ENCODE measurements at places on chromosomes 7 and 10.

DNA sequence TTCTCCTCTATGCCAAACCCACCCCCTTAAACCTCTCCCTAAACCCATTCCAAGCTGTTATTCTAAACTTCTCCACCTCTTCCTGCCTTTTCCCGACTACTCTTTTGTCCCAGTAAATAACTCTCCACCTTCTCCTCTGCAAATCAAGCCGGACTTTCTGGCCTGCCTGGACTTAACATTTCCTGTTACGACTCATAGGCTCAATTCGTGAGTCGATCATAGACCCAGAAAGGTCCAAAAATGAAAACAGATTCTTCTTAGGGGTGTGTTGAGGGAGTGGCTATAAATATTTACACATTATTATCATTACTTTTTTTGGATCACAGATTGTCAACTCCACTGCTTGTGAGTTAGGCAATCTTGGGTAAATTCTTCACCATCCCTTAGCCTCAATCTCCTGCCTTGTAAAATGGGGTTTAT lies 59.0 kb upstream of the HABP2 start:
- ATAC-seq: no peak

- ATAC-seq: no peak
Measured at GRCh38 chr10:70466951-70467350, 11.6 kb upstream of the PALD1 start.

GRCh38 chr7:2170576-2171521 lies 61.9 kb downstream of the MAD1L1 start:
- no peak for ATAC-seq

DNA sequence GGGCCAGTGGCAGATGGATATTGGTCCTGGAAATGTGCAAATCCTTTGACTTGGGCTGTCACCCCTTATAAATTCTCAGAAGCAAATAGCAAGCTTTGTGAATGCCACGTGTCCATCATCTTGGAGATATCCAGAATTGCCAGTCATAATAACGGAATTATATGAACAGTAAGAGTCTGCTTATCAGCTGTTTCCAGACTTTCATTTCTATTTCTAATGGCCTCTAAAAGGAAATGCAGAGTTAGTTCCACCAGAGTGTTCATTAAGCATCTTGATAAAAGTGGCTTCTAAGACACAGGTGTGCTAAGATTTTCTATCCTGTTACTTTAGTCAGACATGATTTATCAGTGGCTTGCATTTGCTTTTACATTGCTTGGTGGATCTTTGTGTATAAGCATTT lies 87.4 kb downstream of the RAMP3 start:
- no peak for ATAC-seq

DNA sequence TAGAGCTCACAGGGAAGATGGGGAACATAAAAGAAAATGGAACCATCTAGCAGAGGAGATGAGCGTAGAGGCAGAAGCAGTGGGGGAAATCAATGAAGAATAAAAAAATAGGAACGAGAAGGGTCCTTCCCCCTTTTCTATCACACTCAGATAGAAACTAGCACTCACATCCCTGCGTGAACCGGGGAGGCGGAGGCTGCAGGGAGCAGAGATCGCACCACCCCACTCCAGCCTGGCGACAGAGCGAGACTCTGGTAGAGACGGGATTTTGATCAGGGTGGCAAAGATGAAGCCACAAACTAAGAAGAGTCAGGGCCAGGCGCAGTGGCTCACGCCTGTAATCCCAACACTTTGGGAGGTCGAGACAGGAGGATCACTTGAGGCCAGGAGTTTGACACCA lies 64.7 kb upstream of the ECHDC3 start:
- ATAC-seq: no peak

DNA sequence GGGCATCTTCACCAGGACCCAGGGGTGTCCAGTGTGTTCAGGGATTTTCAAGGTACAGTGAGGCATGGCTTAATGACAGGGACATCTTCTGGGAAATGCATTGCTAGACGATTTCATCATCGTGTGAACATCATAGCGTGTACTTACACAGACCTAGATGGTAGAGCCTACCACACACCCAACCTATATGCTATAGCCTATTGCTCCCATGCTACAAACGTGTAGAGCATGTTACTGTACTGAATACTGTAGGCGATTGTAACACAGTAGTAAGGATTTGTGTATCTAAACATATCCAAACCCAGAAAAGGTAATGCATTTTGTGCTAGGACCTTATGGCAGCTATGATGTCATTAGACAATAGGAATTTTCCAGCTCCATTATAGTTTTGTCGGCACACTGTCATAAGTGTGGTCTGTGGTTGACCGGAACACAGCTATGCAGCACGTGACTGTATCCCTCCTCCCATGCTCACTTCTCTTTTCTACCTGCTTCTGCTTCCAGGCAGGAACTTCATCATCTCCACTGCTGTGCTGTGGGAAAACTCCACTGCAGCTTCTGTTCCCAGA lies 416.2 kb upstream of the NFE2L3 start:
- ATAC-seq: no peak

GRCh38 chr10:105183536-105183935 lies 542.4 kb downstream of the SORCS3 start:
- ATAC-seq: no peak

- peak; percentile 98 for ATAC-seq
Measured at GRCh38 chr10:89793649-89794254, 92.4 kb downstream of the KIF20B start.

- peak; percentile 65 for ATAC-seq
Measured at GRCh38 chr7:92375013-92375412, 72.3 kb upstream of the GATAD1 start.

DNA sequence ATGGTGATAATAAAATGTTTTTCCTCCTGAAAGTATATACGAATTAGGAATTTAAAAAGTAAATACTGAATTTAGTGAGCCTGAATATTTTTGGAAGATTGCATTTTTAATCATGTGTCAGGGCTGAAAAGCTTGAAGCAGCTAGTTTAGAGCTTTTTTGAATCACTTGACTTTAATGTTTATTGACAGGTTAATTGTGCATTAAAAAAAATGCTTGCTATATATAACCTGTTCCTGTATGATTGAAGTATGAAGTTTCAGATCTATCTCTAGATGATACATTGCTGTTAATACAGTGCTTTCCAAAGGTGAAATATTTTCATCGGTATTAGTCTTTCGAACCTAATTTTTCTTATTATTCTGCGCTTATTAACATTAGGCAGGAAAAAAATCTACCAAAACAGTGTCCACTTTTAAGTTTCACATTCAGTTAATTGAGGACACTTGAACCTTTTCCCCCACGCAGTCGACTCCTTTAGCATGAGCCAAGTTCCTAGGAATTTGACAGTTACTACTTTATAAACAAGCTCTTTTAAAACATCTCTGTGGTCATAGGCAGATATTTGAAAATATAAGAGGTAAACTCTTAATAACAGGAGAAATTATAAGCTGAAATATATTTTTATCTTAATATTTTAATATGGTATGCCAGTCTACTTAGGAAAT lies 187.1 kb downstream of the MLLT10 start:
- ATAC-seq: no peak

DNA sequence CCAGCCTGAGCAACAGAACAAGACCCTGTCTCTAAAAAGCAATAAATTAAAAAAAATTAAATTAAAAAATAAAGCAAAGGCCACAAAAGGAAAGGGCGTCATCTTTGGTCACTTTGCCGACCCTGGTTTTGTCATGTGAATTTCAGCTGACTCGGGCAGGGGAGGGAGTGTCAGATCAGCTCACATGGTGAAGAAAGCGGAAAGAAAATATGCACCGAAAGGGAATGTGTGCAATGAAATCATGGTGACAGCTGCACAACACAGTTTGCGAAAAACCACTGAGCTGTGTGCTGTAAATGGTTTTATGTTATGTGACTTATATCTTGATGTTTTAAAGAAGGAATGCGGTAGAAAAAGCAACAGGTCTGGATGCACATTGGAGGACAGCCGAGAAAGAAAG lies 39.8 kb downstream of the RCC1L start:
- ATAC-seq: no peak

DNA sequence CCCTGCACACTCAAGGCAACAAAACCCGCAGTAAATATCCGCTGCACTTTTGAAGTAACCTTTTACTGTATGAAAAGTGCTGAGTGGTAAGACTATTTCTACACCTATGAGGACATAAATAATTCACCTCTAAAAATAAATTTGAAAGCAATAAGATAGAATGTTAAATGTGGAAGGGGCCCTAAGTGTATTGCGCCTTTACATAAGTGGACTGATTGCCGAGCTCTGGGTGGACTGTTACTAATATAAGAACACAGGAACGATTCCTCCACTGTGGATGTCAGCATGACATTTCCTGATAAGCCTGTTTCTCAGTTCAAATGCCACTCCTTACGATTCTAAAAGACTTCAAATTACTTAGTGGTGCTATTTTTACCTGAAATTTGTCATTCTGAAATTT lies 192.0 kb upstream of the PTN start:
- no peak for ATAC-seq

GRCh38 chr10:2342206-2342605 lies 604.9 kb upstream of the ADARB2 start:
- ATAC-seq: no peak

- no peak for ATAC-seq
Measured at GRCh38 chr7:30266686-30267085, 17.7 kb upstream of the ZNRF2 start.

- no peak for ATAC-seq
Measured at GRCh38 chr10:98326621-98327027, 58.6 kb upstream of the LOXL4 start.

- ATAC-seq: no peak
Measured at GRCh38 chr10:118457824-118458428, 115.8 kb upstream of the FAM204A start.

DNA sequence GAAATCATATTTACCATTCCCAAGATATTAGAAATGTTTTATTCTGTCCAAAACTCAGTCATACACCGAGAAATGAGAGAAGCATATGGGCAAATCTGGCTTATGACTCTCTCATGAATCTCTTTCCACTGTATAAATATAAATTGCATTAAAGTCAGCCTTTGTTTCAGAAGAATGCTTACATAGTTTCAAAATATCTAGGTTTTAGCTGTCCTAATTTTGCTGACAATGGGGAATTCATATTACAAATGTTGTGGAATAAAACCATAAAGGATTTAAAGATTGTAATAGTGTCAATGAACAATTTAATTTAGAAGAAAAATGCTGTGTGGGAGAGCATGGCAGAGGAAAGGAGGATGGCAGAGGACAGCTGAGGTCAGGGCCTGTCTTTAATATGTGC lies 185.0 kb upstream of the THSD7A start:
- ATAC-seq: no peak

GRCh38 chr7:44292876-44293560 lies 32.4 kb downstream of the CAMK2B start:
- no peak for ATAC-seq

DNA sequence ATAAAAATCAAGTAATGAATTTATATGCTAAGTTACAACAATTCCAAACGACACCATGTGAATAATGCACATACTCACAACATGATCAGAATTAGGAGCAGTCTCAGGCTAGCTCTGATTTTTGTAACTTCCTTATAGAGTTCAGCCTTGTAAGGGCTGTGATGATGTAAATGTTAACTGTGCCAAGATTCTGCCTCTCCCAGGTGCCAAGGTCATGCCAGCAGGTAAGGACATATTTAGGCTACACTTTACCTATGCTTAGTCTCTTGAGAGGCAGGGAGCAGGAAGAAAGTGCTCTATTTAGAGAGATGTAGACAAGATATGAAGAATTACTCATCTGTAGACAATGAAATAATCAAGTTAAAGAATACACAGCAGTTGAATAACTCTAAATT lies 53.6 kb upstream of the AGR3 start:
- ATAC-seq: no peak
